ENCODE measurements at places on chromosomes 3 and 15. TPM values are rescaled to one million over a fixed set of nuclear protein-coding genes. Genes with fewer than 3 reads are reported as not detected.
A peak's percentile ranks its signal among the peaks of the same experiment; 100 is the strongest.

DNA sequence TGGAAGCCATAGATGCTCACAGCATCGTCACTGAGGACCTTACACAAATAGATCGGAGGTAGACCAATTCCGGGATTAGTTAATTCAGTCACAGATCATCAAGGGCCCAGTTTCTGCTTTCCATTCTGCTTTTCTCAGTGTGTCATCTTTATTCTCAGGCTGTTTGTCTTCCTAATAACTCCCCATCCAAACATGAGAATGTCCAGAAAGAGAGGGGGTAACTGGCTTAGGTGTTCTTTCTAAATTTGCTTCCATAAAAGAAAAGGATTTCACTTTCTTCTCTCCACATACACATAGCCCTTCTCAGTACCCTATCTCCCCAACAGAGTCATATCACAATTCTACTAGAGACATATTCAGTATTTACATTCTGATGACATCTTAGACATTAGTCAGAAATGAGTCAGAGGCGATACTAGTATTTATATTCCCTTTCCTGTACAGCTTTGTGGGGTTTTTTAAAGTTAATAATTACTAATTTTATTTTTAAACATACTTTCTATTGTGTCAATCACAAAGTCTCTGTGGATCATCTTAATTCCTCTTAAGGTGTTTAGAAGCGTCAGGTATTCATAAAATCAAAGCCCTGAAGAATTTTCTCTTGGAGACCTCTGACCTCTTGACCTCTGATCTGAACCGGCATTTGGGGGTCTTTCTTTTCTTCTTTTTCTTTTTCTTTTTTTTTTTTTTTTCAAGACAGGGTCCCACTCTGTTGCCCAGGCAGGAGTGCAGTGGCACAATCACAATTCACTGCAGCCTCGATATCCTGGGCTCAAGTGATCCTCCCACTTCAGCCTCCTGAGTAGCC is 24.3 kb upstream of the IL12A start:
- DNase-seq = no peak

- DNase-seq = no peak
Measured at GRCh38 chr3:187230011-187230410, 32.7 kb downstream of the RTP1 start.

- no peak for DNase-seq
Measured at GRCh38 chr15:80492874-80493273, 88.7 kb downstream of the ARNT2 start.

- DNase-seq = no peak
Measured at GRCh38 chr3:106251160-106251892, 382.5 kb upstream of the CBLB start.

DNA sequence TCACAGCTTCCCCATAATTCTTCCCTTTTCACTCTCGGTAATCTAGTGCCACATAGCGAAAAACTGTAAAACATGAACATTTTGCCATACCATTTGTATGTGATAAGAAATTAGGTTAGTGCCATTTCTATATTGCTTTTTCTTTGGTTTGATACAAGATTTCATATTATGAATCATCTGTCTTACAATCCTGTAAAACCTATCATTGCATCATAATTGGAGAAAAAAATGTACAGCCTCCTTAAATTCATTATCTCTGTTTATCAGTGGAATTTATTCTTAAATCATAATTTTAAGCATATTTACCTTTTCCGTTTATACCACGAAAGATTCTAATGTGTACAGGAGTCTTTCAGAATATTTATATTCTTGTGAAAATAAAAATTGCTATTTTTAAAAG is 23.8 kb downstream of the SEC62 start:
- no peak for DNase-seq

DNA sequence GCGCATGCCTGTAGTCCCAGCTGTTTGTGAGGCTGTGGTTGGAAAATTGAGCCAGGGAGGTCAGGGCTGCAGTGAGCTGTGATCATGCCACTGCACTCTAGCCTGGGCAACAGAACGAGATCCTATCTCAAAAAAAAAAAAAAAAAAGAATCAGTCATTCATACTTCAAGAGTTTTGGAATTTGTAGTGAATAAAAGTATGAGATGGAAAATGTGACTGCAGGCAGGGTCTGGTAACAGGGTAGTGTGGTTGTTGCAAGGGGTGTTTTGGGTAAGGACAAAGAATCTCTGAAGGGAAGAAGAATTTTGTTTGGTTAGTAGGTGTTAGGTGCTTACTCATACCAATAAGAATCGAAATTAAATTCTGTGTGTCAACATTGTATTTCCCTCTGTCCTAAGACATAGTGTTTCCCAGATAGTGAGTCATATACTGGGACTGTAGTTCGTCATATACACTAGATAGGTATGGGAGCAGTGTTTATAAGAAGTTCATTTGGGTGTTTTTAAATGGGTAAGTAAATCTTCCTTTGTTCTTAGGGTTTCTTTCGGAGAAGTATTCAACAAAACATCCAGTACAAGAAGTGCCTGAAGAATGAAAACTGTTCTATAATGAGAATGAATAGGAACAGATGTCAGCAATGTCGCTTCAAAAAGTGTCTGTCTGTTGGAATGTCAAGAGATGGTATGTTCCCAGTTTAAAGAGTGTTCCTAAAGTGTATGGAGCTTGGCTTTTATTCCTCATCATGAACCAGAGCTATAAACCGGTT is 14.2 kb downstream of the NR1D2 start:
- DNase-seq = peak; percentile 48

GRCh38 chr15:66891776-66892175 is 173.6 kb upstream of the SMAD3 start:
- no peak for DNase-seq

GRCh38 chr3:71247221-71247957 is 336.1 kb downstream of the FOXP1 start:
- no peak for DNase-seq

- DNase-seq = peak; percentile 60
Measured at GRCh38 chr15:94671858-94672532, 440.6 kb downstream of the MCTP2 start.

DNA sequence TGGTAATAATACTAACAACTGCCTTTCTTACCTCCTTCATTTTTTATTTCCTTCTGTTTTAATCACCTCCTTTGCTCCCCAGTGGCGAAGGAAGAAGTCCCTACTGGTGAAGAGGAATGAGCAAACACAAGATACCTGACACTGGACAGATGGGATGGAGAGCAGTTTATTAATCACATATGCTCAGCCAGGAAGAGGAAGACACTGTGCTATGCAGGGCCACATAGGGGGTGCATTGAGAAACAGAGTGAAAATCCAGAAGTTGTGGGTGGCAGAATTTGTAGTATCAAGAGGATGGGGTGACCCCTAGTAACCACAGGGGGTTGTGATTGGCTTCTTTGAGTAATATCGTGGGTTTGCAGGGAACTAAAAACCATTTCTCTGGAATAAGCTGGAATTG is 1041.9 kb downstream of the OTOL1 start:
- no peak for DNase-seq

- no peak for DNase-seq
Measured at GRCh38 chr3:14946236-14946635, 1.1 kb upstream of the NR2C2 start.

DNA sequence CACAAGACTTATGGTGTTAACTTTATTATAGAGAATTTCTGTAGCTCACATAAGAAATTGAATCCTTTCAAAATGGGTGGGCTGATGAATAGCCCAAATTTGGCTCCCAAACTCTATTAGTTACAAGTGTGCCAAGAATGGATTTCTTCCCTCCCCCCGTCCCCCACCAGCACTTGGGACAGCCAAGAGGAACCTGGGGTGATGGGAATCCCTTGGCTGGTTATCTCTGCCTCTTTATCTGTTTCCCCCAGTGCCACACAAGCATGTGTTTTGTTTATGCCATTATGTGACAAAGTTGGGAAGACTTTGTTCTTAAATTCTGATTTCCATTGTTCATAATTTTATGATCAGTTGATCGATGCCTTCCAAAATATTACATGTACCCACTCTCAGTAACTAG is 28.3 kb downstream of the CMSS1 start:
- DNase-seq = no peak

GRCh38 chr3:62421207-62421606 is 47.9 kb upstream of the FEZF2 start:
- DNase-seq = no peak

DNA sequence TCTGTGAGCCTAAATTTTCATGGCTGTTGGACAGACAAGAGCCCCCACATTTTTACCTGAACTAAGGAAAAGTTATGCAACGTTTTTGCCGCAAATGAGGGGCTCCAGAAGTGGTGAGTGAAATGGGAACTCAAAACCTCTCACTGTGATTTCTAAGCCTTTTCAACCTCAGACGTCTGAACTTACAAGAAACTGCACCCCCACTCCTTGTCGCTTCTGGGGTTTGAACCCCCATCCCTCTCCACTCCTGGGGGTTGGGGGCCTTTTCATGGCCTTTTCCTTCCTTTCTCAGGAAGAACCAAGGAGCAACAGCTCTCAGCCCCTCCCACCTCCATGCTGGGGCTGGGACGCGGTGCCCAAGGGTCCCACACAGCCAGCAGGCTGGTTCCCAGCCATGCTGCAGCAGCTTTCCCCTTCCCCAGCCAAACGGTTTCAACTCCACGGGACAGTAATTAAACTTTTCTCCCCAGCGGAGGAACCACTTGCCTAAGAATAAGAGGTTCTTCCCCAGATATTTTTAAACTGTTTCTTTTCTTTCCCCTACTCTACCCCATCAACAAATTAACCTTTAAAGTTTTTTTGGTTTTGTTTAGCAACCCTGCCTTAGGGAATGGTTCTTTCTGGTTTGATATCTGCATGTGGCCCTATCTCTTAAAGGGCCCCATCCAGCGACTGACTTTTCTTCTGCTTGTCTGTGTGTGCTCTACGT is 387.6 kb upstream of the CBLB start:
- no peak for DNase-seq

DNA sequence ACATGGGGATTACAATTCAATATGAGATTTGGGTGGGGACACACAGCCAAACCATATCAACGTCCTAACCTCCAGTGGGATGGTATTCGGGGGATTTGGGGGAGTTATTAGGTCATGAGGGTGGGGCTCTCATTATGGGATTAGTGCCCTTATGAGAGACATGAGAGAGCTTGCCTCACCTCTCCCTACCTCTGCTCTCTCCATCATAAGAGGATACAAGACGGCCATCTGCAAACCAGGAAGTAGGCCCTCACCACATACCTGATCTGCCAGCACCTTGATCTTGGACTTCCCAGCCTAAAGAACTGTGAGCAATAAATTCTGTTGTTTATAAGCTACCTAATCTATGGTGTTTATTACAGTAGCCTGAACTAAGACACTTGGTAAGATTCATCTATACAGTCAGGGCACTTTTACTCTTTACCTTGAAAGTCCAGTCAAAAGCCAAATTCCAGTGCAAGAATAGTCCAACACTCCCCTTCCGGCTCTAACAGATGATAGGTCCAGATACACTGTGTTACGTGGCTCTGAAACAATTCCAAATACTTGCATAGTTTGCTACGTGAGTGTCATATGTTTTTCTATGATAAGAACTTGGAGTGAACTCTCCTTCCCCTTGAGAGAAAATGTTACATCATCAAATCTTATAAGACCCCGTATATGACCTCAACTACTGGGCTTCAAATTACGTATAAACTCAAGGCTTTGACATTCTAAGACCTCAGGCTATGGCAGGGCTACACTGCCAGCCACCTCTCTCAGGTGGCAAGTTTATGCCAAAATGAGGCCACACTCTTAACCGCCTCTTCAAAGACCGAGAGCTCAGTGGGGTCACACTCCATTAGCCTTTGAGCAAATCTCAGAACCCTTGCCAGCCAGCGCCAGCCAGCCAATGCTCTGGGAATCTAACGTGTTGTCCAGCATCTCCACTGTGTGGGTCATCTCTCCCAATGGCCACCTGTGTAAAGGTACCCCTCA is 129.9 kb downstream of the XXYLT1 start:
- DNase-seq = no peak

DNA sequence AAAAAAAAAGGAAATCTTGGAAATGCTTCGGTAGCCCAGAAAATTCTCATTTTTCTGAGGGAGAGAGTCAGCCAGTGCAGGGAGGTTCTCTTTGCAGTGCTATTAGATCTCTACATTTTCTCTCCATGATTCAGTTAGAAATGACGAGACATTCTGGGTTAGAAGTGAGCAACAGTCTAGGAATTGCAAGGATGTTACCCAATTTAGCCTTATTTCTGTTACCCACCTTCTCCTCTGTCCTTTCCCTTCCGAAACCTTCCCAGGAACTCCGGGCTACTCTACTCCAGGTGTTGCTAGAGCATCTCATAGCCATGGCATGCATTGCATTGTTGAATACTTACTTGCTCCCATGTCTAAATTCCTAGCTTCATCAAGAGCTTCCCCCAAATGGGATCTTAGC is 106.8 kb downstream of the EDEM1 start:
- DNase-seq = no peak

DNA sequence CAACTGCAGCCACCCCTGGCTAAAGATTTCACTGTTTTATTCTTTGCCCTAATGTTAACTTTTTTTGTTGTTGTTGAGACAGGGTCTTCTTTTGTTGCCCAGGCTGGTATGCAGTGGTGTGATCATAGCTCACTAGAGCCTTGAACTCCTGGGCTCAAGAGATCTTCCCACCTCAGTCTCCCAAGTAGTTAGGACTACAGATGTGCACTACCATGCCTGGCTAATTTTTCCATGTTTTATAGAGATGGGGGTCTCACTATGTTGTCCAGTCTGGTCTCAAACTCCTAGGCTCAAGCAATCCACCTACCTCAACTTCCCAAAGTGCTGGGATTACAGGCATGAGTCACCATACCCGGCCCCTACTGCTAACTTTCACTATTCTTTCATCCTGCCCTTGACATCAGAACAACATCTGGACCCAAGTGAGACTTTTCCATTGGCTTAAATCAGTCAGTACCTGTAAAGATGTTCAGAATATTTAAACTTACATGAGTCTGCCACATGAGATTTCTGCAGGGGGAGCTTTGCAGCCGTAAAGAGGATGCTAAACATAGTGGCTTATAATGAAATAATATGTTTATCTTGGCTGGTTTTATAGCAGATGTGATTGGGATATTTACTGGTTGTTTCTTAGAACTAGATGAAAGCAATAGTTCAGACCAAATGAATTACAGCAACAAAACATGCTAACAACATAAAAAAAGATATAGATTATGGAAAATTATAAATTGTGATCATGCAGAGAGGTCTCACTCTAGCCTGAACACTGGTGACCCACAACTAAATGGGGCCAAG is 73.6 kb downstream of the HMG20A start:
- no peak for DNase-seq

GRCh38 chr15:70753101-70753829 is 10.1 kb downstream of the UACA start:
- no peak for DNase-seq

Gene IGDCC3
- total RNA-seq = not detected

Gene FGD5
- not detected for total RNA-seq

Gene ELP6
- 21.0 TPM for total RNA-seq

Gene GP9
- not detected for total RNA-seq

Gene TTC23
- total RNA-seq = 13.0 TPM

Gene TTC21A
- total RNA-seq = 0.35 TPM

Gene RETNLB
- not detected for total RNA-seq

Gene AQR
- total RNA-seq = 13.9 TPM

Gene KLHL40
- total RNA-seq = not detected

Gene FRMD5
- 1.1 TPM for total RNA-seq

Gene FMN1
- total RNA-seq = 3.6 TPM

Gene PPARG
- total RNA-seq = 34.7 TPM

All from H4 (cell line).